CD4-positive, alpha-beta T cell treated with Interferon alpha-2 for 1 hour (primary cell): ENCODE measurements at places on chromosomes 4 and X.

GRCh38 chrX:7109838-7110793 is 37.4 kb upstream of the STS start:
- DNase-seq: no peak

- DNase-seq: no peak
These were observed 5.3 kb downstream of the NAT8L start for GRCh38 chr4:2064276-2064991.

GRCh38 chr4:73018595-73018994 is 50.9 kb downstream of the COX18 start:
- DNase-seq: no peak

DNA sequence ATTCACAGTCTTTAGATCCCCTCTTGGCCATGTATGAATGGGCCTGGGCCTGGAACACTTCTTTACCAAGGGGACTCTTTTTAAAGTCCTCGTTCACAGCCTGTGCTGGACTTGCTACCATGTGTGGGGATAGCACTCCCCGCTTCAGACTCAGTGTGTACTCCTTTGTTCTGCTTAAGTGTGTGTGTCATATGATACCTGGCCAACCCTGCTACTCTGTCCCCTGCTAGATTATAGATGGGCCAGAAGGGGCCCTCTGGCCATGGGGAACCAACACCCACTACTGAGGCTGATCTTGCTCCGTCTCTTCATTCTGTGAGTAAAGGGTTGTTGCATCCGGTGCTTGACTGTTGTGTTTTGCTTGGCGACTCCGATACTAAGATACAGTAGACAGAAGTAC is 8.0 kb downstream of the CCDC110 start:
- no peak for DNase-seq

GRCh38 chrX:110136136-110136535 is 133.2 kb downstream of the TMEM164 start:
- DNase-seq: no peak

GRCh38 chrX:49139713-49140112 is 16.2 kb upstream of the GPKOW start:
- DNase-seq: no peak
